Activated naive CD8-positive, alpha-beta T cell treated with anti-CD3 and anti-CD28 coated beads for 36 hours (primary cell): ENCODE measurements at places on chromosomes 16 and 17. TPM values are rescaled to one million over a fixed set of nuclear protein-coding genes. Genes with fewer than 3 reads are reported as not detected.

GRCh38 chr17:50883850-50884438, 17.8 kb upstream of the TOB1 start:
- DNase-seq, result no peak

- no peak for DNase-seq
These were observed 8.0 kb downstream of the HS3ST3A1 start for GRCh38 chr17:13593757-13594156.

GRCh38 chr17:14334919-14335318, 34.0 kb downstream of the HS3ST3B1 start:
- DNase-seq, result no peak

- DNase-seq, result no peak
These were observed 24.6 kb downstream of the MEAK7 start for GRCh38 chr16:84479716-84480450.

DNA sequence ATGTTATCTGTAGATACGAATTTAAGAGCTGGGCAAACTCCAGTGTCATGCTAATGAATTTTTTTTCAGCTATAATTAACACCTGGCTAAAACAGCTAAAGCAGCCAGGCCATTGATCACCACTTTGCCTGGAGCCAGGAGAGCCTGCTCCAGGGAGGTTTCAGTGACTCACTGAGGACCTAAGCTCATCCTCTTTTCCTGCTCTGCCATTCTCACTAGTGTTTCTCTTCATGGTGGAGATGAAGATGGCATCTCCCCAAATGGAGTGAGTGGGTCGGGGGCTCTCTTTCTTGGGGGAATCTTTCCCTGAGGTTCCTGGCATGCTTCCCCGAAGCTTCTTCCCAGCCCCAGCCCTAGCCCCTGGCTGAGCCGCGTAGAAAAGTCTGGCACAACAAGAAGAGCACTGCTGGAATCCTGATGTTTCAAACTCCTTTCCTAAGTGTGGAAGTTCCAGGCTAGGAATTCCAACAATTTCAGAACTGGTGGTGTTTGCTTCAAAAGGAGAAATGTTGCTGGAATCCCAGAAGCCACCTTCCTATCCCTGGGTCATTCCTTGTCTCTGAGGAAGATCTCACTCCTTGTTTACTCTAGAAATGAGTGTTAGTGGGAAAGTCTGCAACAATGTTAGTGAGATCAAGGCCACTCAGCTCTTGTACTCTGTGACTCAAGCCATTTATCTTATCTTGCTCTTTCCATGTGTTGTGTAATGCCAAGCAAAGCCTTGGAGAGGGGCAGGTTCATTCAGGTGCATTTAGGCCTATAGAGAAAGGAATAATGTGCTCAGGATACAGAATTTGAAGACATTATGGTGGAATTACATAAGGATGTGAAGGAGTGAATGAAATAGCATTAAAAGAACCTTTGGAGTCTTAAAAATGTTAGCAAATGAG, 26.0 kb upstream of the B4GALNT2 start:
- no peak for DNase-seq

DNA sequence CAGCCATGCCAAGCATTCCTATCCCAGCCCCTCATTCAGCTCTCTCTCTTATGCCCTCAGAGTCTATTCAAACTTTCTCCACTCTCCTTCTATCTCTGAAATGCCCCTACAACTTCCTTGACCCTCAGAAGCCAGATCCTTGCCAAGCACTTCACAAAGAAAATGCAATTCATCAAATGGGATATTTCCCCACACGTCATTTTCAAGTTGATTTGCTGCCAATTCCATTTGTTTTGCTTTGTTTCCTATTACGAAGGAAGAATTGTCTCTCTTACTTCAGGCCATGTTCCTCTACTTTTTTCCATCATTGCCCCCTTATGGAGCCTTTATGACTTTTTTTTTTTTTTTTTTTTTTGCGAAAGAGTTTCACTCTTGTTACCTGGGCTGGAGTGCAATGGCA, 9.2 kb upstream of the ALOX12 start:
- DNase-seq, result no peak

- DNase-seq, result no peak
These were observed 14.9 kb downstream of the CEP112 start for GRCh38 chr17:66177048-66177447.

DNA sequence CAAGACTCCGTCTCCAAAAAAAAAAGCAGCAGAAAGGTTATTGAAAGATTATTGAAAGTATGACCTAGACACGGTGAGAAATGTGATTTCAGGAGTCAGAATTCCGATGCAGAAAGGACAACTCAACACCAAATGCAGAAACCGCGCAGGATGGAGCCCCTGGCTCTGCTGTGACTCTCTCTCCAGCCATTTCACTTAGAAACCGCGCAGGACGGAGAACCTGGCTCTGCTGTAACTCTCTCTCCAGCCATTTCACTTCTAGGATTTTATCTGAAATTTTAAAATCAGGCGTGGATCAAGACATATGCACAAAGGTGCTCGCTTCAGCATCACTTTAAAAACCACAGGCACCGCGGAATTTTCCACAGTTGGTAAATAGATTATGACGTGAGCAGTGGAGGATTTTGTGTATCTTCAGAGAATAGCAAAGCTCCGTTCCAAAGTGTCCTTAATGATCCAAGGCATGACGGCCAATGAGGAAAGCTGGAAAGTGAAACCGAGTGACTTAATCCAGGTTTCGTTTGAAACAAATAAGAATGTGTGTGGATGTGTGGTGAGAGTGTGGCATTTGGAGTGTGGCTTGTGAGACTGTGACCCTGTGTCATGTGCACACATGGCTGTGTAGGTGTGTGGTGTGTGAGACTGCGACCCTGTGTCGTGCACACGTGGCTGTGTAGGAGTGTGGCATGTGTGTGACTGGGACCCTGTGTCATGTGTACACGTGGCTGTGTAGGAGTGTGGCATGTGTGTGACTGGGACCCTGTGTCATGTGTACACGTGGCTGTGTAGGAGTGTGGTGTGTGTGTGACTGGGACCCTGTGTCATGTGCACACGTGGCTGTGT, 9.5 kb downstream of the UTS2R start:
- DNase-seq, result no peak

GRCh38 chr17:72474719-72475477, 354.1 kb downstream of the SOX9 start:
- no peak for DNase-seq

- DNase-seq, result no peak
These were observed 95.7 kb upstream of the SOX9 start for GRCh38 chr17:72025113-72025512.

- DNase-seq, result no peak
These were observed 1.3 kb upstream of the TRAP1 start for GRCh38 chr16:3718628-3719027.

DNA sequence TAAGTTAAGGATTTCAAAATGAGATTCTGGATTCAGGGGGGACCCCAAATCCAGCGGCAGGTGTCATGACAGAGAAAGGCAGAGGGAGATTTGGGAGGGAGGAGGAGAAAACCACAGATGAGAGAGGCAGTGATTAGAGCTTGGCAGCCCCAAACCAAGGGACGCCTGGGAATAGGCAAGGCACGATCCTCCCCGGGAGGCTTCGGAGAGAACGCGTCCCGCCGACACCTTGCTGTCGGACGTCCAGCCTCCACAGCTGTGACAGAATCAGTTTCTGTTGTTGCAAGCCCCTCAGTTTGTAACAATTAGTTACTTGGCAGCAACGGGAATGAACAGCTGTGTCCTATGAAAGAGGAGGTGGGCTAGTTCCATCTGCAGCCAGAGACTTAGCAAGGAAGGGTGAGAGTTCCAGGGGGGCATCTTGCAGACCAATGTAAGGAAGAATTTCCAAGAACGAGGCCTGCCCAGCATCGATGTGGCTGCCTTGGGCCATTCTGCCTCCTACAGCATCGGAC, 110.7 kb upstream of the SDK2 start:
- DNase-seq, result no peak

DNA sequence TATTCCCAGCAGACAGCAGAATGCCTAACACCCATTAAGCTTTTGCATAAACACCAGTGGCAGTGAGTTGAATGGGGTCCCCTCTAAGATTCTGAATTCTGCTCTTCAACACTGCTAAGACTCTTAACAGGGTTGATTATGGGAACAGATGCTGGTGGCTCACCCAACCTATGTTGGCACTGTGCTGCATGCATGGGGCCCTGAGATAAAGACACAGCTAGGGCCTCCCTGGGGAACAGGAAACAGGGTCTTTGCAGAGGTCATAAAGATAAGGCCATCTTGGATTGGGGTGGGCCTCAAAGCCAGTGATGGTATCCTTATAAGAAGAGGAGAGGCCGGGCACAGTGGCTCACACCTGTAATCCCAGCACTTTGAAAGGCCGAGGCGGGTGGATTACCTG, 190.8 kb downstream of the SLC39A11 start:
- DNase-seq, result no peak

DNA sequence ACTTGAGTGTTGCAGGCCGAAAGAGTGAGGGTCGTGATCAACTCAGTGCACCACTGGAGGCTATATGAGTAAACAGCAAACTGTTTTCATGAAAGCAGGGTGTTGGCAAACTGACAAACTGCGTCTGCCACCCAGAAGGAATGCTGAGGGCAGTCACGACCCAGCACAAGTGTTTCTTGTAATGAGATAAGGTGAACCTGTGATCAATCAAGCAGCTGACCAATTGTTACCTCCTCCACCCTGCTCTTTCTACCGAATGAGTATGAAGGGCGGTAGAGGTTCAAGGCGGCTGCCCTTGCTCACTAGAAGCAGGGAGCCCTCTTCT, 5.5 kb upstream of the SRL start:
- no peak for DNase-seq

- no peak for DNase-seq
These were observed 36.1 kb downstream of the CYB5D2 start for GRCh38 chr17:4179071-4179470.

DNA sequence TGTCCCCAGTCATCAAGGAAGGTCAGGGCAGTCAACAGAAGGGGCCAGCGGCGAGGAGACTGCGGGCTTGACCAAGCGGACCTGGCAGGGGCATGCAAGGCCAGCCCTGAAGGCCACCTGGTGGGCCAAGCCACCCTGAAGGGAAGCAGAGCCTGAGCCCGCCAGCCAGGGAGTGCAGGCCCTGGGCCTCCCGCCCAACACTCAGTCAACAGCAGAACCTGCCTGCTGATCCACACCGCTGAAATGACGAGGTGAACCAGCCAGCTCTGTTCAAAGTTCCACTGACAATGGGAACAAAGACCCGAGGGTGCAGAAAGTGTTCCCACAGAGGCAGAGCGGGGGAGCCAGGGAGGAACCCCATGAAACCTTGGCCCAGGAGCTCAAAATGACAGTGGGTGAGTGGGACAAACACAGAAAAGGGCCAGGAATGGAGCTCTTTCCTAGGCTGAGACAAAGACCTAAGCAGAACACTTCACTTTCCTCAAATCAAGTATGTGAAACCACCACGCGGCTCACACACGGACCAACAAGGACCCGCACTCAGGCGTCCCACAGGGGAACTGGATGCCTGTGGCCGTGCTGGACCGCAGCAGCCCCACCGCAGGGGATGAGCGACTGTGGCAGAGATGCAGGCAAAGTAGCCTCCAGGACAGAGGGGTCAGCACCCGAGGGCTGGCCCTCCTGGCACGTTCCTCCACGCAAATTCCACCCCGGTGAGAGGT, 12.0 kb downstream of the AXIN1 start:
- no peak for DNase-seq

- no peak for DNase-seq
These were observed 5.0 kb downstream of the CASKIN1 start for GRCh38 chr16:2191446-2191706.

DNA sequence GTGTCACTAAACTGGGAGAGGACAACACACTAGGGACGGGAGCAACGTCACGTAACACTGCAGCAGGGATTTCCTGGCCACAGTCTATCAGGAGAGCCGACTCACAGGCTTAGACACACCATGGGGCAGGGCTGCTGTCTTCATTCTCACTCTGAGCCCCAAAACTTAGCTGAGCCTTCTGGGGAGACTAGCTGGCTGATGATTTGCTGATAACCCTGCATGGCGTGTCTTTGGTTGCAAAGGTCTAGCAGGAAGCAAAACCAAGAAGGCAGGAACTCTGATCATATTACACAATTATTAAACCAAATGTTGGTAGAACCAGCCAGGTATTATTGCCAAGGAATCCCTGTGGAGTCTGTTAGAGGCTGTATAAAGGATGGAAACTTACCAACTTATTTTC, 345.0 kb downstream of the SLC39A11 start:
- DNase-seq, result no peak

DNA sequence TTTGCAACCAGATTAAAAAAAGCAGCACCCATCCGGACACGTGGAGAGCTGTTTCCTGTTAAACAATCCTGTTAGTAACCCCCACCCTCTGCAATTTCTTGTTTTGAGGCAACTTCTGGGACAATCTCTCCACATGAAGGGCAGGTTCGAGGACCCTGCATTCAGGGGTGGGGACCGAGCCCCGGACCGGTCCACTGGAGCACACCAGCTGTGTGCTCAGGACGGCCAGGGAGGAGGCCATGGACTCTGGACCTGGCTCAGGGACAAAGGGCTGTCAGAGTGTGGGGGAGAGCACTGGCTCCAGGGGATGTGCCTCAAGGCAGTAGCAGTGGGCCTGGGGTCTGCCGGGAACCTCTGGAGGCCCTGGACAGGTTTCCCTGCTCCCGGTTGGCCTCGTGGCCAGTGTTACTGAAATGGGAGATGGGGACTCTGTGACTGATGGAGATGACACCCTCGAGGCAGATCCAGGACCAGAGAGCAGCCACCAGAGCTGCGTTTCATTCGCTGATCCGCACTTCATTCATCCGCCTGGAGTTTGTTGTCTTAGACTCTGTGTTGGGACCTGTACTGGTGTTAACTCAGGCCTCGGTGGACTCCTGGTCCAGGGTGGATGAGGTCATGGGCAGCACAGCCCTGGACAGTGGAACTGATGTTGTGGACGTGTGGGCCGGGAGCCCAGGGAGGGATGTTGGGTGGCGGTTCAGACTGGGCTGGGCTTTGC, 2.9 kb upstream of the CPNE7 start:
- DNase-seq, result no peak

- no peak for DNase-seq
These were observed 8.7 kb upstream of the ZNF594 start for GRCh38 chr17:5200360-5200759.

- peak; percentile 56 for DNase-seq
These were observed 577 bp upstream of the HS3ST2 start for GRCh38 chr16:22813223-22813947.

DNA sequence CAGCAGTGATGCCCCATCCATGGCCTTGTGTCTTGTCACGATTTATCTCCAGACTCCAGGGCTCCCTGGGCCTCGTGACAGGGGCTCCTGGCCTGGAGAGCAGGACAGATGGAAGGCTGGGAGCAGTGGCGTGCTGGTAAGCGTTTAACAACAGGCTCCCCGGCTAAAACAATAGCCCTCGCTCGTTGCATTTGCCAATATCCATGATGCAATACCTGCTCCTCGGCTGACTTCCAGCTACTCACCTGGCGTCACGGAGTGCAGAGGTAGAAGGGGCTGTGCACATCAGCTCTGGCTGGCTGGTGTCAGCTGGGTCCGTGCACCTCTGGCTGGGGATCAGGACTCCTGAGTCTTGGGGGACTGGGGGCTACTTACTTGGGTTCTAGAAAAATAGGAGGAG, 1.5 kb upstream of the BICDL2 start:
- no peak for DNase-seq

GRCh38 chr16:89149386-89149785, 22.2 kb upstream of the CDH15 start:
- DNase-seq, result no peak

Gene ARHGDIG
- total RNA-seq, result not detected

Gene C16orf74
- total RNA-seq, result 1.5 TPM

Gene HBA2
- total RNA-seq, result not detected

Gene GSPT1
- 247 TPM for total RNA-seq
